ENCODE measurements at places on chromosomes 16 and 17.

GRCh38 chr17:73940511-73940910 lies 263.0 kb upstream of the RPL38 start:
- DNase-seq: no peak

- no peak for DNase-seq
Observed at GRCh38 chr17:60519795-60520194, 6.2 kb downstream of the APPBP2 start.

DNA sequence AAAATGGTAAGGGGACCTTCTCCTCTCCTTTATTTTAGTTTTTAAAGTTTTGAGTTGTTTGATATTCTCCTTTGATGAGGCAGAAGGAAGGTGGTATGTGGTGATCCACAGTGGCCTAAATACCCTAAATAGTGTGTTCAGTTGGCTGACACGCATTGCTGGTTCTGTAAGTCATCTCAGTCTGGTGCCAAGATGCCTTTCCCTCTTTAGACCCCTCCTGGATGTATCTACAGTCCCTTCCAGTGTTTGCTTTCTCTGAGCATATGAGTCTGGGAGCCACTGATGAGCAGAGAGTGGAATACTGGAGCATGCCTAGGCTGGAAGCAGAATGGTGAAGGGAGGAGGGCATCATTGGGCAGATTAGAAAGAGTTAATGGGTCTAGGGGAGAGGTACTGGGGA lies 64.5 kb downstream of the NEUROD2 start:
- DNase-seq: no peak

GRCh38 chr16:49597796-49598195 lies 224.2 kb downstream of the C16orf78 start:
- DNase-seq: no peak

DNA sequence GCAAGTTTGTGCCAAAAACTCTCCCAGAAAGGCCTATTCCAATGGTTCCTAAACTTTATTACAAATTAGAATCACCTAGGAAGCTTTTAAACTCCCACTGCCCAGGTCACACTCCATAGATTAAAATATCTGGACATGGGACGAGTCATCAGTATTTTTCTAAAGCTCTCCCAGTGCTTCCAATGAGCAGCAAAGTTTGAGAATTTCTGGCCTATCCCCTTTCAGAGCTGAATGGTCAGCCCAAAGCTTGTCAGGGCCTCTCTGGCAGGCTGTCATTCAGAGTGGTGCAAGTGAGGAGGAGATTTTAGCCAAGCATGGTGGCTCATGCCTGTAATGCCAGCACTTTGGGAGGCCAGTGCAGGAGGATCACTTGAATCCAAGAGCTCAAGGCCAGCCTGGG lies 2.4 kb downstream of the BCL6B start:
- DNase-seq: no peak

GRCh38 chr16:75380870-75381269 lies 52.4 kb downstream of the CFDP1 start:
- no peak for DNase-seq

- no peak for DNase-seq
Observed at GRCh38 chr17:64216338-64217248, 46.5 kb downstream of the TEX2 start.

Measured in COR-L47 (cell line).